ENCODE measurements at places on chromosomes 16 and 17.

DNA sequence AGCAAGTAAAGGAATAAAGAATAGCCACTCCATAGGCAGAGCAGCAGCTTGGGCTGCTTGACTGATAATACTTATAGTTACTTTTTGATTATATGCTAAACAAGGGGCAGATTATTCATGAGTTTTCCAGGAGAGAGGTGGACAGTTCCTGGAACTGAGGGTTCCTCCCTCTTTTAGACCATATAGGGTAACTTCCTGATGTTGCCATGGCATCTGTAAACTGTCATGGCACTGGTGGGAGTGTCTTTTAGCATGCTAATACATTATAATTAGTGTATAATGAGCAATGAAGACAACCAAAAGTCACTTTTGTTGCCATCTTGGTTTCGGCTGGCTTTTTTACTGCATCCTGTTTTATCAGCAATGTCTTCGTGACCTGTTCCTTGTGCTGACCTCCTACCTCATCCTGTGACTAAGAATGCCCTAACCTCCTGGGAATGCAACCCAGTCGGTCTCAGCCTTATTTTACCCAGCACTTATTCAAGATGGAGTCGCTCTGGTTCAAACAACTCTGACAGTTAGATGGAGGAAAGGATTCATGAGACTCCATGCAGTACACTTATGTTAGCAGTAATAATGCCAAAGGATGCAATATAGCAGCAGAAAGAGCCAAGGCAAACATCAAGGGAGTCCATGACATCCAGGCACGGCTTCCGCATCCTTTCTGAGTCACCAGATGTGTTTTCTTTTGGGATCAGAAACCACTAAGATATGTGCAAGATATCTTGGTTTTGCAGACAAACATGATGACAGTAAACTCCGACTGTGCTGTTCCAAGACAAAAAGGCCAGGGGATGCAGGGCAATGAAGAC, 55.8 kb upstream of the B4GALNT2 start:
- no peak for DNase-seq

GRCh38 chr16:23217646-23218045, 35.1 kb downstream of the SCNN1G start:
- no peak for DNase-seq

- DNase-seq = no peak
Observed at GRCh38 chr17:75155191-75155601, 884 bp upstream of the JPT1 start.

GRCh38 chr16:88927010-88927409, 50.0 kb downstream of the CBFA2T3 start:
- DNase-seq = no peak

DNA sequence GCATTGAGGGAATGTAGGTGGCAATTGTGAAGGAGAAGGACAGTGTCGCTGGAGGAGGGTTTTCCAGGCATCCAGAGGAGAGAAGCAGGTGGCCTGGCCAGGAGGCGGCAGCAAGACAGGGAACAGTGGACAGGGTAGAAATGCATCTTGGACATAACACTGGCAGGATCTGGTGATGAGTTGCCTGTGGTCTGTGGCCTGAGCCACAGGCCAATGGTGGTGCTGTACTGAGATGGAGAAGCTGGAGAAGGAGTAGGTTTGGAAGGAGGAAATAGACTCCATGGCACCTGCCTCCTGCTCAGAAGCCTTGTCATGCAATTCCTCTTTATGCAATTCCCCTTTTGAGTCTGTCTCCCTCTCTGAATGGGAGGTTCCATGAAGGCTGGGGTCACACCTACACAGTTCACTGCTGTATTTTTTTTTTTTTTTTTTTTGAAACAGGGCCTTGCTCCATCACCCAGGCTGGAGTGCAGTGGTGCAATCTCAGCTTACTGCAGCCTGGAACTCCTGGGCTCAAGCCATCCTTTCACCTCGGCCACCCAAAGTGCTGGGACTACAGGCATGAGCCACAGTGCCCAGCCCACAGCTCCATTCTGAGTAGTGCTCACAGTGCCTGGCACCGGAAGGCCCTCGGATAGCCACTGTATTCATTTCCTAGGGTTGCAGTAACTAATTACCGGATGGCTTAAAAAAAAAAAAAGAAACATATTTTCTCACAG, 13.5 kb upstream of the CACNG4 start:
- DNase-seq = no peak

GRCh38 chr17:7045492-7046126, 1.7 kb upstream of the SLC16A11 start:
- no peak for DNase-seq

- no peak for DNase-seq
Observed at GRCh38 chr16:88653596-88654362, 2.9 kb upstream of the CYBA start.

- no peak for DNase-seq
Observed at GRCh38 chr17:81656835-81657234, 493 bp upstream of the PDE6G start.

DNA sequence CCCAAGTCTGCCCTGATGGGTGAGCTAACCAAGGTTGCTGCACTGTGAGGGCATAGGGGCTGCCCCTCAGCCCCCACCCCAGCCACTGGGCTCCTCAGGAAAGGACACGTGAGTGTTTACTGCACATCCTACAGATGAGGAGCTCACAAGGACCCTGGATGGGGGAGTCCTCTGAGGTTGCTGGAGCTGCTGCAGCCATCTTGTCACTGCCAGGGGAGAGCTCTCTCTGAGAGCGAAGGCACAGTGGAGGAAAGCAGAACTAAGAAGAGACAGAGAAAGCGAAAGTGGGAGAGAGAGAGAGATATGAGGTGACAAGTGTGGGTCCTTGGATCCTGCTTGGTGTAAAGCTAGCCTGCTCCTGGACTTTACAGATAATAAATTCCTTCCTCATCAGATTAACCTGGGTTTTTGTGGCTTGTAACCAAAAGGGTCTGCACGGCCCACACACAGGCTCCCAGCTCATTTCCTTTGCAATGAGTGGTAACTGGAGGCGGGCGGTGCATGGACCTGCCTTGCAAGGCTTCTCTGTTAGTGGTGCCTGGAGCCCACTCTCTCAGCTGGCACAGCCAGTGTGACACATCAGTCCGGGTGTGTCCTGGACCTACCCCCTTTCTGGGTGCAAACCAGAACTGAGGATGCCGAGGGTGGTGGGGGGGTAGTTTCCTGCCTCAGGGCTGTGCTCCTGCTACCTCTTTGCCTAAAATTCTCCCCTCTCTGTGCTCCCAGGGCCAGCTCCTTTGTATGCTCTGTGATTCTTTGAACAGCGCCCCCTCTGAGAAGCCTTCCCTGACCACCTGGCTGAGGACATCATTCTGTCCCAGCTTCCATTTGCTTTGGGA, 14.2 kb downstream of the SNX20 start:
- peak; percentile 78 for DNase-seq

DNA sequence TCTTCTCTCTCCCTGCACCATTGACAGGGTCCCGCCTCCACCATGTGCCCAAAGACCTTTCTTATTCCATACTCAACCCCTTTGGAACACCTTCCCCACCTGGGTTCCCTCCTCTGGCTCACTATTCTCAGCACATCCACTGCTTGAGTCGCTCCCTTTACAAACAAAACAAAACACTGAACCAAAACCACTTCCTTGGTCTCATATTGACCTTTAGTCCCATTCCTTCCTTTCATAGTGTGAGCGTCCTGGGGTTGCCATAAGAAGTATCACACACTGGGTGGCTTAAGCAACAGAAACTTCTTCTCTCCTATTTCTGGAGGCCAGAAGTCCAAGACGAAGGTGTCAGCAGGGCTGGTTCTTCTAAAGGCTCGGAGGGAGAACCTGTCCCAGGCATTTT, 6.1 kb upstream of the TNRC6C start:
- DNase-seq = no peak

DNA sequence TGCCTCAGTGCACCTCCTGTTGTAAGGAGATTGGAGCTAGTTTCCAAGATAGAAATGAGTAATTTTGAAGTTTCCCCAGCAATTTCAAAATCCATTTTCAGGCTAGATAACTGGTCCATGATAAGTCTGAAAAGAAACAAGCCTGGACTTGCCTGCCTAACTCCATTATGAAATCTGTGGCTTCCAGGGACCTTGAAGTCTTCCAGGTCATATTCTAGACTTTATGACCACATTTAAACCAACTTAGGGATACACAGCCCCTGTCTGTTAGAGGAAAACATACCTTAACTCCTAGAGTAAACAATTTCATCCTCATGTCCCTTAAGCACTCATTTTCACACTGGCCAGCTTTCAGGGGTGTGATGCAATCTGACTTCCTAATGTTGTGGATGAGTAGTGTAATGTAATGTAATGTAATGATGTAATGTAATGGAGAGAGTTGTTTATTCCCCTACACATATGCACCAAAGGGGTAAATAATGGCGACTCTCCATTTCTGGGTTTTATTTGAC, 96.7 kb upstream of the FAM20A start:
- DNase-seq = no peak

DNA sequence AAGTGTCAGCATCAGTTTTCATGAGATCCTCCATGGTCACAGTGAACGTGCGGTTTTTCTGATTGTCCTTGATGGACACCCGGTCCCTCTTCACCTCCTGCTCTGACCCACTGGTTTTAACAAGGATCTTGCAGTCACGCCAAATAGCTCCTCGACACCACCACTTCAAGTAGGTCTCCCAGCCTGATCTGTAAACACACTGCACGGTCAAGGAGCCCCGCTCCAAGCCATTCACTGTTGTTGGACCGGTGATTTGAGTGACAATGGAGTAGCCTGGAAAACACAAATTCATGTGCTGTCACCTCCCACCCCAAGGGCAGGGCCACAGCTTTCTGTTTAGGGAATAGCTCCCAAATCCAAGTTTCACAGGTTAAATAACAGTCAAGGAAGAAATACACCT, 8.2 kb downstream of the CD300LF start:
- no peak for DNase-seq

DNA sequence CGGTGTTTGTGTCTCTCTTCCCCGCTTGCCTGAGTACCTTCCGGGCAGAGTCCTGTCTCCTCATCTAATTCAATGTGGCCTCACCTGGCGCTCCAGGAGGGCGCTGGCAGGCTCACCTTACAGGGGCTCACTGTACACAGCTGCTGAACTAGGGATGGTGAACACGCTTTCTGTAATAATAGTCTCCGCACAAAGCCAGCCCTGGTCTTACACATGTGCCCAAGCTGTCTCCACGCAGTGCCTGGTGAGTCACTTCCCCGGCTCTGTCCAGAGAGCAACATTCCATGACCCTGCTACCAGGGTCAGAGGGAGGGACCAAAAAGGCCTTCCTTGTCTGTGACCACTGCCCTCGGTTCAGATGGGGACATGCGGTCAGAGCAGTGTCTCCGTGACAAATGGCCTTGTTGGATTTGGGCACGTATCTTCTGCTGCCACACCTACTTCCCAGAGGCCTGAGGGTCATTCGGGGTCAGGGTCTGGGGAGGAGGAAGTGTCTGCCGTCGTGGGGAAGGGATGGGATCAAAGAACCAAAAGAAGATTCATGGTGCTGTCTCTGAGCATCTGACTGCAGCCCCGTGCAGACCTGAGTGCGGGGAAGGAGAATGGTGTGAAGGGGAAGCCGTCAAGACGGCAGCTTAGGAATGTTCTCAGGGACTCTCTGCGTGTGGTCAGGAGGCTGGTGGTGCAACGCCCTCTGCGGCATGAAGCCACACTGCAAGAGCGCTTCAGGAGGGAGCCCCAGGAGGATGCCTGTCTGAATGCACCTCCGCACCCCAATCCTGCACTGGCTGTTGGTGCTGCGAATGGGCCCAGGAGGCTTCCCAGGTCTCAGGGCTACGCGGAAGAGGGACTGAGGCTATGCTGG, 68.8 kb downstream of the IL21R start:
- DNase-seq = no peak

GRCh38 chr17:75010683-75011400, 1.6 kb upstream of the MRPL58 start:
- DNase-seq = no peak

DNA sequence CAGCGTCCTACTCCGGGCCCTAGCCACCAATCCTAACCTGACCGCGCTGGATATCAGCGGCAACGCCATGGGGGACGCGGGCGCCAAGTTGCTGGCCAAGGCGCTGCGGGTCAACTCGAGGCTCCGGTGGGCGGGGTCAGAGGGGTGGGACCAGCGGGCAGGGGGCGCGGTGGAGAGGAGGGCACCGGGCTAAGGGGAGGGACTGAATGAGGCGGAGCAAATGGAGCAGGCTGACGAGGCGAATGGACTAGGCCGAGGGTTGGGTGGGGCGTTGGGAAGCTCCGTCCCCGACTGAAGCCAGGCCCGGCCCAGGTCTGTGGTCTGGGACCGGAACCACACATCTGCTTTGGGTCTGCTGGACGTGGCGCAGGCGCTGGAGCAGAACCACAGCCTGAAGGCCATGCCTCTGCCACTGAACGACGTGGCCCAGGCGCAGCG, 4.6 kb downstream of the CARMIL2 start:
- DNase-seq = no peak

DNA sequence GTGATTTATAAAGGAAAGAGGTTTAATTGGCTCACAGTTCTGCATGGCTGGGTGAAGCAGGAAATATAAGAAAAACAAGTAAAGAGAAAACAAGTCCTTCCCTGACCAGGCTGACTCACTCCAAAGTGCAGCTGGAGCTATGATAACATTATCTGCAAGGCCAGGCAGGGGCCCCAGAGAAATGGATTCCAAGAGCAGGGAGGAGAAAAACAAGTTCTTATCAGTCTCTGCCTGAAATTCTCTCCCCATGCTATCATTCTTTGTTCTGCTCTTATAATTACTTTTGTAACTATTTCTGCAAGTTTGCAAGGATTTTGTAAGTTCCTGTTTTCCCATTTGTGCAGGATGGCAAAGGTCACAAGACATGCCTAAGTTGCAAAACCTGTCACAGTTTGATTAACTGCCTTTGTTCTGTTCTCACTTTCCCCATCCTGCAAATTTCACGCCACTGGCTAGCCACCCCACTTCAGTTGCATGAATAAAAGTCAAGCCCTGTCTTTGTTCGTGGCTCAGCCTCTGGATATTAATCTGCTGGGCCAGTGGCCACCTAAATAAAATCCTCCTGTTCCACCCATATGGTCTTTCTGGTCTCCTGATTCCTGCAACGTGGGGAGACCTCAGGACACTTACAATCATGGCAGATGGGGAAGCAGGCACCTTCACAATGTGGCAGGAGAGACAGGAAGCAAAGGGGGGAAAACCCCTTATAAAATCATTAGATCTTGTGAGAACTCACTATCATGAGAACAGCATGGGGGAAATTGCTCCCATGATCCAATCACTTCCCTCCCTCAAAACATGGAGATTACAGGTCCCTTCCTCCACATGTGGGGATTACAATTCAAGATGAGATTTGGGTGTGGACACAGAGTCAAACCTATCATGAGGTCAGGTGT, 13.1 kb downstream of the ABCA9 start:
- DNase-seq = no peak

GRCh38 chr17:8630802-8631553, 453 bp upstream of the MYH10 start:
- DNase-seq = peak; percentile 99

GRCh38 chr17:19286751-19287341, 49.7 kb downstream of the EPN2 start:
- no peak for DNase-seq

DNA sequence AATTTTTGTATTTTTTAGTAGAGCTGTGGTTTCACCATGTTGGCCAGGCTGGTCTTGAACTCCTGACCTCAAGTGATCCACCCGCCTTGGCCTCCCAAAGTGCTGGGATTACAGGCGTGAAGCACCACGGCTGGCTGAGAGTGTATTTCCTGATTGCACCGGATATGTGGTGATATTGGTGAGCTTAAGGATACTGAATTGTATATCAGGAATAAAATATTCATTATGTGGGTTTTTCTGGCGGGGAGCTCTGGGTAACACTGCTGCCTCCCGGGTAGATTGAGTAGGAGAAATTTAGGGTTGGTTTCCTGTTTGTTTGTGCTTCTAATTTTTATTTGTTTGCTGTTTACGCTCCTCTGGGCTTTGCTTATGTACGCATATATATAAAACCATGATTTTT, 7.7 kb upstream of the TMEM98 start:
- no peak for DNase-seq

- DNase-seq = no peak
Observed at GRCh38 chr17:47188271-47188875, 722 bp downstream of the CDC27 start.

Measured in GM13976 (cell line).